ENCODE measurements at places on chromosomes 1 and 21.

- DNase-seq, result no peak
Measured at GRCh38 chr1:47280142-47280541, 33.8 kb downstream of the STIL start.

GRCh38 chr1:190479050-190479397 is 1.4 kb upstream of the BRINP3 start:
- DNase-seq, result no peak

GRCh38 chr1:178867670-178868069 is 3.2 kb downstream of the ANGPTL1 start:
- DNase-seq, result no peak

GRCh38 chr21:34157521-34157920 is 84.1 kb downstream of the MRPS6 start:
- no peak for DNase-seq

GRCh38 chr1:14724246-14724645 is 125.8 kb downstream of the KAZN start:
- no peak for DNase-seq

- DNase-seq, result no peak
Measured at GRCh38 chr1:39754906-39755504, 16.1 kb downstream of the OXCT2 start.

DNA sequence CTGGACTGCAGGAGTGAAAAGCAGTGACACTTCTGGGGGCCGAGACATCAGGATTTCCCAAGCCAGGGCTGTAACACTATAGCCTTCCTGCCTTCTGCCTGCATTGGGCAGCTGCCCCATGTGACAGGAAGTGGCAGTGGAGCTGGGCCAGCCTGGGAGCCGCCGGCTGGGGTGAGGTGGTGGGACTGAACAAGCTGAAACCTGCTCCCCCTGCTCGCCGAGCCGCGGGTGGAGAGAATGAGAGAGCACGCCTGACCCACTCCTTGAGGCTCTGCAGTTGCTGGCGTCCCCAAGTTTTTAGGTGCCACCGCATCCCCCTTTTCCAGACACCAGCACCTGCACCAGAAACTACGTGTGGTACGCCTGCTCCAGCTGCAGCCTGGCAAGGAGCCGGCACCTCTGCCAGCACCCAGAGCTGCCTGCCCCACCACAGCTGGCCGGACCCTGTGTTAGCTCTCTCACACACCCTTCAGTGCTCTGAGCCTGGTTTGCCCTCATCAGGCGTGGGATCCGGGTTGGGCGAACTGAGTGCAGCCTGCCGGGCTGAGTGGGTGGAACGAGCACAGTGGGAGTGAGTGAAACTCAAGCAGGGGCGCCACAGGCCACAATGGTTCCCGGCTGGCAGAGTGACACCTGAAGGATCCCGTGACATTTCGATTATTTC is 119.4 kb downstream of the AKT3 start:
- no peak for DNase-seq

GRCh38 chr1:38489844-38490270 is 369.7 kb downstream of the RRAGC start:
- DNase-seq, result peak; percentile 54

GRCh38 chr1:6466023-6466422 is at the start of gene TNFRSF25:
Gene TNFRSF25 (minus strand): TSS chr1:6466173. CDS start chr1:6466107, 66 bp downstream.
- DNase-seq, result peak; percentile 59

GRCh38 chr1:44270686-44271628 is 57.7 kb downstream of the DMAP1 start:
- no peak for DNase-seq

DNA sequence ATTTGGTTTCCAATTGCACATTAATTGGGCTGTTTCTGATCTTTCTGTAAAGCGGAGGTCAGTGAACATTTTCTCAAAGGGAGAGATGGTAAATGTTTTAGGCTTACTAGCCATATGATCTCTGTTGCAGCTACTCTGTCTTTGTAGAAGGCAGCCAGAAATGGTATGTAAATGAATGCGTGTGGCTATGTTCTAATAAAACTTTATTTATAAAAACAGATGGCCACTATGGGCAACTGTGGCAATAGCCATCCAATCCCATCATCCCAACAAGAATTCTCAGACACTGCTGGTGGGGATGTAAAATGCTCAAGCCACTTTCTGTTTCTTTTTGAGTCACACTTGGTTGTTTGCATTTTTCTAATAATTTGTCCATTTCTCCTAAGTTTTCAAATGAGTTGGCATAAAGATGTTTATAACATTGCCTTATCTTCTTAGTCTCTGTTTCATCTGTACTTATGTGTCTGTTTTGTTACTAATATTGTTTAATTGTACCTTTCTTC is 448.8 kb upstream of the VAMP3 start:
- no peak for DNase-seq

DNA sequence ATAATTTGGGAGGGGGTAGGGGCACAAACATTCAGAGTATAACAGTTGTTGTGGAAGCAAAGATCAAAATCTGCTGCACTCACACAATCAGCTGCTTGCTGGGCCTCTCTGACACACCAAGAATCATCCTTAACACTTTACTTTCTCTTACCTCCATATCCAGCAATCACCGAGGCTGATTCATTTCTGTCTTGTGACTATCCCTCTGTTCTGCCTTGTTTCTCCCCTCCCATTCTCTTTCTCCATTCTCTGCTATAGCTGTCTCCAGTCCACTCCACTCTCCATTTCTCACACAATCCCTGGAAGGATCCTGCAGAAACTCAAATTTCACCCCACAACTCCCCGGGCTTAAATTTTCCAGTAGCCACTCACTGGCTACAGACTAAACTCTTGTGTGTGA is 91.8 kb upstream of the NGF start:
- DNase-seq, result no peak

GRCh38 chr1:198121056-198121826 is 35.6 kb upstream of the NEK7 start:
- DNase-seq, result no peak

DNA sequence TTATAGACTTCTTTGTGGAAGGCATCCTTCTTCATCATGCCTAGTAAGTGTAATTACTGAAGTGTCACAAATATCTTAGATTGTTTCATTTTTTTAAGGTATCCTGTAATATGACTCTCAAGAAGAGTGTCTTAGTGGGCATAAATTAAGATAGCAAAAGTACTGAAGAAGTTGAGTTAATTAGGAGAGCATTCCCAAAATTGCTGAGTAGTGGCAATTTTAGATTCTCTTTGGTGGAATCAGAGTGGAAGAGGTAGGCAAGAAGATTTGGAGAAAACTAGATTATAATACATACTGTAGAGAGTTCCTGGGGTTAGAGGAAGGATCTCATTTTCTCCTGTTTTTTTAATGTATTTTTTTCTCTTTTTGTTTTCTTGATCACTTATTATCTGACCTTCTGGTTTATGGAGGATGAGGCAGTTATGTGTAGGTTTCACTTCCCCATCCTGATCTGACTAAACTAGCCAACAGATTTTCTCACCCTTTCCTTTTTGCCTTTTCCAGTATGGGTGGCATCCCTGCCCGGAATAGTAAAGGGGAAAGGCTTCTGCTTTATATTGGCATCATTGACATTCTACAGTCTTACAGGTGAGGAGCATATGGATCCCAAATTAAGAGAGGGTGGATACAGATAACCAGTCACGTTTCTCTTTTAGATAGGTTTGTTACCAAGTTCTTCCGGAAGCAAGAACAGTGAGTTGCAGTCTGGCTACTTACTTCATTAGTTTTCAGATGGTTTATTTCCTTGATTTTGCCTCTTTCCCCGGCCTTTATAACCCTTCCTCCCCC is 16.7 kb upstream of the PSMD4 start:
- DNase-seq, result no peak

DNA sequence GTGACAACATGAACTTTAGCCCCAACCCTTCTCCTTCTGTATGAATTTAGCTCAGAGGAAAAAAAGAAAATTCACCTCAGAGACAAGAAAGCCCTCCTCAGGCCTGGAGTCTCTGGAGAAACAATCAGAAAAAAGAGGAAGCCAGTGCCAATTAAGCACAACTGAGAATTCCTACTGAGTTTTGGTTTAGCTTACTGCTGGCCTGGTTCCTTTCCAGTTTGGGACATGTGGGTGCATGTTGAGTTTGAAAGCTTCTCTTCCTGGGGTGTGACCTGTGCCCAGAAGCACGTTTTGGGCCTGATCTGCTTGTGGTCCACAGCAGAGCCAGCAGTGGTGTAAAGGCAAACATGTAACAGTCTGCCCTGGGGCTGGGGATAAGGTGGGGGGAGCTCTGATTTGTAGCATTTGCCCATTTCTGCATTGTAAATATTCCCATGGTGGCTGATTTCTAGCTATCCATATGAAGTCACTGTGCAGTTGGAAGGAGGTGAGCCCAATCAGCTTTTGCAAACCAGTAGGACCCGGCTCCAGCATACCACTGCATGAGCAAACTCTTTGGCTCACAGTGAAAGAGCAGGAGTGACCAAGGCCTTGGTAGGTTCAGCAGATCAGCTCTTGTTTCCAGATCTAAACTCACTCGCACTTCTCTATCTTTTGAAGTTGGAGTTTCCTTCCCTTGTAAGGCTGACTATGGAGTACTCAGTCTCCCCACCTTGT is 4.7 kb upstream of the THEM5 start:
- no peak for DNase-seq

DNA sequence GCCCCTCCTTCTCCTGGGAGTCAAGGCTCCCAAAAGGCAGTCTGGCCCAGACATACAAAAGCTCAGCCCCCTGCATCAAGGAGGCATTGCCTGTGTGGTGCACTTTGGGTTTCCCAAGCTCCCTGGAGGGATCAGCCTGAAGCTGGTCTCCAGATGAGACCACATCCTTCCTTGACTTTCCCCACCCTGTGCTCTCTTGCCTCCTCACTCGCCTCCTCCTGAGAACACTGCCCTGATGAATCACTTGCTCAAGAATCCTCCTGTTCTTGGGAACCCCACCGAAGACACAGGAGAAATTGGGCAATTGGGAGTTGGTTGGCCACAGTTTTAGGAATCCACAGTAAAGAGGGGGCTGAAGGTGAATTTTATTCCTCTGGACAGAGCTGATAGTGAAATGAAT is 34.8 kb upstream of the LYST start:
- no peak for DNase-seq

DNA sequence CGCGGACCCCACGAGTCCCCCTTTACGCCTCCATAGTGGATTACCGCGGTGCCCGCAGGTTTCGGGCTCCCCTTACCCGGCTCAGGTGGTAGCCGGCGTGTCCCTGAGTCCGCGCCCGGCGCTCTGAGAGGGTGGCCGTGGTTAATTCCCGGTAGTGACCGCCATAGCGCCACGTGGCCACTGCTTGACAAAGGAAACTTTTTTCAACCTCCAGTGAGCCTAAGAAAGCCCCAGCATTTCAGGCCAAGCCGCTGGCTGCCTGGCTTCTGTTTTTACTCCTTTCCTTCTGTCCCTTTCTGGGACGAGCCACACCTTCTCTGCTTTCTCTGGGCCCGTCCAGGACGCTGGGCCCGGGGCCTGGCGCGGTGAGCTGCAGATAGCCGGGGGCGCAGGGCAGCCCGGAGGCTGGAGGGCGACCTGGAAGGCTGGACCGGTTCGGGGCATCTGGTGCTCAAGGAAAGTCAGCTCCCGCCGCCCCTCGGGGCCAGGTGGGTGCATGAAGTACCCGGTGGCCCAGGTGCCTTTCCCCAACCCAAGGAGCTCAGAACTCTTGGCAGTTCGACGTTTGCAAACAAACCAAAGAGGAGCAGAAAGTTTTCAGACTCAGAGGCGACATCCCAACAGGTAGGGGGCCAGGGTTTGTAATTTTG is 540 bp upstream of the C1orf198 start:
- DNase-seq, result peak; percentile 16

GRCh38 chr1:172484252-172484651 is 40.4 kb upstream of the PIGC start:
- DNase-seq, result no peak

DNA sequence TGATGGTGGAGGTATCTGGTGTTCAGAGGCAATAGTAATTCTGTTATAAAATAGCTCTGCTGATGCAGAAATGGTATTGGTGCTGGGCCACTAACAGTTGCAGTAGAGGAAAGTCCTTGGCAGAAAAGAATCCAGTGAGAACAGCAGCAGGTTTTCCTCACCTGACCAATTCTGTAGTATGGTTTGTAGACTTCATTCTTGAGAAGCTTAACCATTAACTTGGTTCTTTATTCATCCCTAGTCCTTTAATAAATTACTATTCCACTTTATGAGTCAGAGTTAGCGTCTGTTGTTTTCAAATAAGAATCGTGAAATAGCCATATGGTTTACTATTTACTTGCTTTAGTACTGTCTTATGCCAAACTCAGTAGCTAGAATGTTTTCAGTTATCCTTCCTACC is 128.5 kb upstream of the SERTAD4 start:
- no peak for DNase-seq

DNA sequence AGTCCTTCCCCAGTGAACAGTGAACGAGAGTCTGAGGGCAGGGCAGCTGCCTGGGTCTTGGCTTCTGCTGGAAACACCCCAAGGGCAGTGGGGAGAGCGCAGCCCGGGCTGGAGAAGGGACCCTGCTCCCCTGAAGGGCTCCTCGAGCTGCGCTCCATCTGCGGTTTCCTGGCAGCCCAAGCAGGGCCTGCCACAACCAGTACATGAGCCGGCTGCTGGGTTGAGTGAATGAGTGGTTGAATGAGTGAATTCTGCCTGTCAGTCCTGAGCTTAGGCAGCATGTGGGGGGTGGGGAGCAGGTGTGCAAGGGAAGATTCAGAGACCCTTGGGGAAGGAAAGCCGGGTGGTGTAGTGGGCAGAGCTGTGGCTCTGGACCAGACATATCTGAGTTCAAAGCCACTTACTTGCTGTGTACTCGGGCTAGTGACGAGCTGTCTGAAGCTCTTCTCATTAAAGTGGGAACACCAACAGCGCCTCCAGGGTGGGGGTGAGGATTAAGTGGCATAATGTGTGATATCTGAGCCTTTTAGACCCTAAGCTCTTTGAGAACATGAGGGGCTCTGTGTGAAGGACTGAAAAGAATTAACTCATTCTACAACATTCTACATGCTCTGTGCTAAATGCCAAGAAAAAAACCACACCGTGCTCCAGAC is 3.7 kb downstream of the OPRD1 start:
- DNase-seq, result no peak

GRCh38 chr1:200479816-200480215 is 70.0 kb upstream of the ZNF281 start:
- no peak for DNase-seq

DNA sequence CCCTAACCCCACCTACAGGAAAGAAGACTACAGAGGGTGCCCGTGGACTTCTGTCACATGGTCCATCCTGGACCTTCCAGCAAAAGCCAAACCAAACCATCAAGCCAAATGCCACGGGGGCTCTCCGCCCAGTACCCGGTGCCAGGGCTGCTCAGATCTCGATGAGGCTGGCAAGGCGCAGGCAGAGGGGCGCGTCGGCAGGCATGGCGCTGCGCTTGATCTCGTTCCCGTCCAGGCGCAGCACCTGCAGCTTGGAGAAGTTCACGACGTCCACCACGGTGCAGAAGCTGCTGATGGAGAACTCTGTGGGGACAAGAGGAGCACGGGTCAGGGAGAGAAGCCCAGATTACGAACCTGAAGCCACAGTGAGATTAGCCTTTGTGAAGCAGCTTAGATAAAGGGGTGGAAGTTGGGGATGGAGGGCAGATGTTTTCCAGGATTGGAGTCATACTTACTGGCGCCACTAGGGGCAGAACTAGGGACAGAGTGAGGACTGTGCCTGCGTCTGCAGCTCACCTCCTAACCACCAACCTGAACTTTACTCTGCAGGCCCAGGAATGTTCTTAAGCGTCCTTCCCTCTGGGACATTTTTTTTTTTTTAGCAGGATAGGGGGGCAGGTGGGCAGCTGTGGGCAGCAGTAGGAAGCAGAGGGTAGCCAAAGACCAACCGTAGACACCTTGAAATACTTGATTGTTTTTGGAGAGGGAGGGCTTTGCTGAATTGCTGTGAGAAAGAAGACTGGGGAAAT is 8.6 kb downstream of the FMOD start:
- no peak for DNase-seq

GRCh38 chr1:170885551-170885950 is 49.8 kb upstream of the MROH9 start:
- DNase-seq, result no peak

All from stimulated activated CD4-positive, alpha-beta T cell treated with anti-CD3 and anti-CD28 coated beads, Interleukin-4, amount 100 ng/mL, for 48 hours (primary cell).